Fibroblast of lung (primary cell): ENCODE measurements at places on chromosomes 13 and 19. TPM values are rescaled to one million over a fixed set of nuclear protein-coding genes. Genes with fewer than 3 reads are reported as not detected.

- DNase-seq, result no peak
- no peak overlapping the region for H3K4me3 ChIP-seq
- no peak overlapping the region for H3K27ac ChIP-seq
- no peaks in the 10 kb centered on the region for H3K36me3 ChIP-seq
- H3K27me3 ChIP-seq, result no peaks in the 10 kb centered on the region
- no peaks in the 10 kb centered on the region for H3K4me1 ChIP-seq
These were observed 12.4 kb upstream of the ELAVL1 start for GRCh38 chr19:8017808-8018207.

DNA sequence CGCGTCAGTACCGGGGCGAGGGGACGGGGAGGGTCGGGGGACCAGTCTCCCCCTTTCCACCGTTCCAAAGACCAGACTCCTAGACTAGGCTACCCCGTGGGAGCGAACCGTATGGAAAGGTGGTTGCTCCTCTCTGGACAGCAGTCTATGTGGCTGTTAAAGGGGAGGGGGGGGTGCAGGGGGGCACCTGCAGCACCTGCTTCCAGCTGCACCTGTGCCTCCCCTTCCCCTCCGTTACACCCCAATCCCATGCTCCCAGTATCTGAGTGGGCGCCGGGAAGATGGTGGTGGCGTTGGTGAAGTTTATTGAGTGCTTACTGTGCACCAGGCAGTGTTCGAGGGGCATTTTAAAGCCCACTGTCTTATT, 557 bp downstream of the ZNF524 start:
- peaks cover 8% of the 10 kb centered on the region for H3K36me3 ChIP-seq
- DNase-seq, result no peak
- peak overlapping the region; percentile 67 for H3K4me3 ChIP-seq
- H3K27ac ChIP-seq, result no peak overlapping the region
- no peaks in the 10 kb centered on the region for H3K27me3 ChIP-seq
- peaks cover 6% of the 10 kb centered on the region for H3K4me1 ChIP-seq

The PSG4 gene
- total RNA-seq, result 0.17 and 11.3 TPM in 2 replicates

The CASP14 gene
- total RNA-seq, result not detected in 2 replicates

DNA sequence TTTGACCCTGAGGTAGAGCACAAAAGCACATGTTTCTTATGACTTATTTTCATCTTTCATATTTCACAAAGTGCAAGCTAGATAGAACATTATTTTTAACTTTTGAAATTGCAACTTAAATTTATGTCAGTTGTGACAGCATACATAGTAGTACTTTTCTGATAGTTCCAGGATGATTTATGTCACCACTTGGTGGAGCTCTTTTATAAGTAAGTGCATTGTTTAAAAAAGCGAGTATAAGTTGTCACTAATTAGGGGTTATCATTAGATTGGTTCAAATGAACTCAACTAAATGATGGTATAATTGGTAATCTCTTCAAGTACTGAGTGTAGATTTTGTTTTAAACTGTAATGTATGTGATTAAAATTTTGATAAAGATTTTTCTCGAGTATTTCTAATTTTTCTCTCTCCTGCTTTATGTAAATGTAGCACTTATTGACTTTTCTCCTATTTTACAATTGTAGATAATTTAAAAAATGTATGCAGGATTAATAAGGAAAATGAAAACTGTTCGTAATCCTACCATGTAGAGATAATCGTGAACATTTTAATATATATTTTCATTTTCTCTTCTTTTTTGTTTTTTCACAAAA, 31.1 kb downstream of the RB1 start:
- no peaks in the 10 kb centered on the region for H3K36me3 ChIP-seq
- H3K27ac ChIP-seq, result no peak overlapping the region
- H3K4me1 ChIP-seq, result no peaks in the 10 kb centered on the region

DNA sequence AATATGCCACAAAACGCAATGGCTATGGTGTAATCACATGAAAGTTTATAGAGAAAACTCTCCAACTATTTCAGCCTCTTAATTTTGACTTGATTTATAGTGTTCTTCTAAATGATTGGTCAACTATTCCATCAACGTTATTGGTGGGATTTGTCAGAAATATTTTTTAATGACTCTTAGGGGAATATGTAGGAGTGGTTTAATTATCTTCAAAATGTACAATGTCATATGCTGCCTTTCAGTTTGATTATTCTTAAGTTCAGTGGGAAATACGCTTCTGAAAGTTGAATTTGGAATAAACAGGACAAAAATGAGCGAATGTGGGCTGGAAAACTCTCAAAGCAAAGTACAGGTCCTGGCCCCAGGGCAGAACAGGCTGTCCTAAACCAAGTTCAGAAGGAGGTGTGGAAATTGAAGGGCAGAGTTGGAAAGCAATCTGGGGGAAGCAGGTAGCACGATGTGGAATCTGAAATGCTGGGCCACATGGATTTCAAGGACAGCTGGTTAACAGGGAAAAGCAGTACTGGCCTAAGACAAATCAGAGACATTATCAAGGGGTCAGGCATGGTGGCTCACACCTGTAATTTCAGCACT, 60.8 kb upstream of the MYCBP2 start:
- no peak overlapping the region for H3K27ac ChIP-seq
- no peaks in the 10 kb centered on the region for H3K36me3 ChIP-seq
- peaks cover 5% of the 10 kb centered on the region for H3K4me1 ChIP-seq
- DNase-seq, result no peak
- no peaks in the 10 kb centered on the region for H3K27me3 ChIP-seq

The C1QTNF9B gene
- 0.51 and 0.83 TPM in 2 replicates for total RNA-seq

DNA sequence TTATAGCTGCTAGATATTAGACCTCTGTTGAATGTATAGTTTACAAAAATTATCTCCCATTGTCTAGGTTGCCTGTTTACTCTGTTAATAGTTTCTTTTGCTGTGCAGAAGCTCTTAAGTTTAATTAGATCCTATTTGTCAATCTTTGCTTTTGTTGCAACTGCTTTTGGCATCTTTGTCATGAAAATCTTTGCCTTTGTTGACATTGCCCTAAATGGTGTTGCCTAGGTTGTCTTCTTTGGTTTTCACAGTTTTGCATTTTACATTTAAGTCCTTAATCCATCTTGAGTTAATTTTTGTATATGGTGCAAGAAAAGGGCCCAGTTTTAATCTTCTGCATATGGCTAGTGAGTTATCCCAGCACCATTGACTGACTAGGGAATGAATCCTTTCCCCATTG, 331.1 kb downstream of the ITGBL1 start:
- H3K4me1 ChIP-seq, result no peaks in the 10 kb centered on the region
- H3K4me3 ChIP-seq, result no peak overlapping the region
- H3K27me3 ChIP-seq, result no peaks in the 10 kb centered on the region
- H3K27ac ChIP-seq, result no peak overlapping the region

DNA sequence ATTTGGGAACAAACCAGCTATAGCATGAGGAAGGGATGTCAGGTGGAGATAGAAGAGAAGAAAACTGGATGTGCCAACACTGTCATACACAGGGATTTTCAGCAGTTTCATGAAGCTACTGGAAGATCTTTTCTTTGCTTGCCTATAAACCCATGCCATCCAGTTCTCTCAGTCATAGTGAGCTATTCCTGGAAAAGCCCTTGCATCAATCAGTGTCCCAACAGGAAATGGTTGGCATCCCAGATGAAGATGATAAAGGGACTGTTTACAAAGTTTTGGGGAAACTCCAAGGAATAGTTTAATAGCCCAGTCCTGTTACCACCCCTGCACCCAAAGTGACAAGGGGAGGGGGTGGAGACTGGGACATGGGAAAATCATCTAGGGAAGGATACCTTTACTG, 58.5 kb upstream of the ARGLU1 start:
- H3K4me3 ChIP-seq, result no peak overlapping the region
- H3K27me3 ChIP-seq, result peaks cover 8% of the 10 kb centered on the region
- no peak for DNase-seq
- no peak overlapping the region for H3K27ac ChIP-seq
